ENCODE measurements at places on chromosomes 2 and 18.

GRCh38 chr2:236616624-236617023 lies 47.0 kb downstream of the ACKR3 start:
- no peak for DNase-seq

- DNase-seq, result no peak
These were observed 129.6 kb downstream of the RBMS1 start for GRCh38 chr2:160363961-160364360.

DNA sequence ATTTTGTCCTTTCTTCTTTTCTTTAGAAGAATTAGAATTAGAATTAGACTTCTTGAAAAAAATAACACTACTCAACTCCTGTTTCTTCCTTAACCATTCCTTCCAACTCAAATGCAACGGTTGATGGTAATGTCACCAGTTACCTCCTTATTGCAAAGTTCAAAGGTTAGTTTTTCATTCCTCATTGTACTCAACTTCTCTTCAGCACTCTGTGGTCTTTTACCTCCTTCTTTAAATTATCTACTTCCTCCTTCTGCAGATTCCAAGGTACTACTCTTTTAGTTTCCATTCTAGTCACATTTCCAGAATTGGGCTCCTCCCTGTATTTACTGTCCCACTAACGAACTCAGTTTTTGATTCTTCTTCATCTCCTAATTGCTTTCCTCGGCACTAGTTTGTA lies 700.7 kb downstream of the SATB2 start:
- DNase-seq, result no peak

GRCh38 chr2:130820279-130820861 lies 16.3 kb upstream of the ARHGEF4 start:
- DNase-seq, result no peak

DNA sequence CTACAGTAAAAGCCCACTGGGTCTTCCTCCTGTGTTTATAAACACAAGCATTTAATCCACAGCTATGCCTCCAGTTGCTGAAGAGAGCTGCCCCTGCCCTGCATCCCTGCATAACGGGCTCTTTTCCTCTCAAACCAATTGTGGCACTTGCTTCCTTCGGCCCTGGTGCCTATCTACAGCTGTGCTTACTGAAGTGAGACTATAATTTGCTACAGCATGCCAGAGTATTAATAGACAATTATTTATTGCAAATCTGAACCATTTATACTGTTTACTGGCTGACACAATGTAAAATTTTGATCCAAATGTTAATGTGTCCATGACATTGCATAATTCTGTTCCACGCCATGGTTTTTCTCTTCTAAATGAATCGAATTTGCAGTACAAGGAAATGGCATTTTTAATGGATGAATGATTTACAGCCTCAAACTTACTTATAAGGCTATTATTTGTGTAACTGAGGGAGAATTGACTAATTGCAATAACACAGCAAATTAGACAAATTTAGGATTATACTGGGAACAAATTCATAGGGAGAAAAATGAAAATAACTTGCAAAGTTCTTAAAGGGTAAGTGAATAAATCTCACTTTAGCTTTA lies 457.0 kb upstream of the HNRNPA3 start:
- no peak for DNase-seq

All from RKO (cell line).